Activated CD4-positive, alpha-beta T cell treated with anti-CD3 and anti-CD28 coated beads for 36 hours (primary cell): ENCODE measurements at places on chromosomes 4 and X. TPM values are rescaled to one million over a fixed set of nuclear protein-coding genes. Genes with fewer than 3 reads are reported as not detected.

ACOT9 gene
- 31.7 TPM for total RNA-seq

CNKSR2 gene
- total RNA-seq, result 6.2 TPM

PAGE4 gene
- not detected for total RNA-seq

PCYT1B gene
- total RNA-seq, result 0.43 TPM

CLDN34 gene
- total RNA-seq, result not detected

CT45A8 gene
- not detected for total RNA-seq

SLC34A2 gene
- total RNA-seq, result not detected

FTHL17 gene
- total RNA-seq, result not detected

HDAC6 gene
- 69.7 TPM for total RNA-seq

GSPT2 gene
- total RNA-seq, result 11.2 TPM

UGT2A1 gene
- not detected for total RNA-seq

RAI2 gene
- total RNA-seq, result 0.39 TPM

CDKL2 gene
- 0.62 TPM for total RNA-seq

TGIF2LX gene
- not detected for total RNA-seq

S100P gene
- 1.9 TPM for total RNA-seq

SMIM31 gene
- total RNA-seq, result not detected

RRAGB gene
- total RNA-seq, result 4.3 TPM

SH2D1A gene
- 32.5 TPM for total RNA-seq

UCP1 gene
- not detected for total RNA-seq

RS1 gene
- not detected for total RNA-seq

TRIM2 gene
- 1.0 TPM for total RNA-seq

CBR4 gene
- 14.4 TPM for total RNA-seq

TLR10 gene
- total RNA-seq, result not detected

FAM133A gene
- not detected for total RNA-seq

AREG gene
- 0.91 TPM for total RNA-seq

TXLNG gene
- total RNA-seq, result 21.4 TPM

CDK16 gene
- 78.9 TPM for total RNA-seq

DGKK gene
- total RNA-seq, result not detected

CHIC2 gene
- total RNA-seq, result 14.7 TPM
